ENCODE measurements at places on chromosomes 1 and 21. TPM values are rescaled to one million over a fixed set of nuclear protein-coding genes. Genes with fewer than 3 reads are reported as not detected.

DNA sequence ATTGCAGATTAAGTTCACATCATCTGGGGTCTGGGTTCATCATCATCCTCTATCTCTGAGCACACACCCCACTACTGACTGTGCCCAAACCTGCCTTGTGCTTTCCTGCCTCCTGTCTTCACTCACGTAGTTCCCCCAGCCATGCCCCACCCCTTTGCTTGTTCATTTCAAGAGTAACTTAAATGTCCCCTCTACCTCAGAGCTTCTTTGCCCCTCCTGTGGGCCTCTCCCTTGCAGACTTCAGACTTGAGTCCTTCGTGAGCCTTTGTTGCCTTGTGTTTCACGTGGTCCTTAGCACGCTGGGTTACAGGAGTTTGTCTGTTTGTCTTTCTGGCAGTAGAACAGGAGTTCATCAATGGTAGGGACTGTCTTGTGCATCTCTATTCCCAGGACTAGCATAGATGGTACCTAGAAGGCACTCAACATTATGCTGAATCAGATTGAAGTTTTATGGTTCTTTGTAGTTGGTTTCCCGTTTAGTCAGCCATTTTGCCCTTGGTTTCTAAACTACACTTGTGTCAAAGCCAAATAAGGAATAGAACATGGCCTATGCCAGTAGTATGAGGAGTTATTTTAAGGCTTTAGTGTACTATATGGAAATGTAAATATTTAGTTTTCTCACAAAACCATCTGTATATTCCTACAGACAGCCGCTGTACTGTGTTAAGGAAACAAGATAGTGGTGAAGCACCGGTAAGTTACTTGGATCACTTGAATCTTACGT, 86.2 kb downstream of the TTC3 start:
- peaks cover 13% of the 10 kb centered on the region for H3K4me1 ChIP-seq
- H3K4me3 ChIP-seq, result peak overlapping the region; percentile 0
- no peaks in the 10 kb centered on the region for H3K27me3 ChIP-seq
- peak overlapping the region; percentile 88 for H3K27ac ChIP-seq

GRCh38 chr1:85816606-85817005, 108.4 kb upstream of the ZNHIT6 start:
- no peaks in the 10 kb centered on the region for H3K27me3 ChIP-seq
- no peaks in the 10 kb centered on the region for H3K4me1 ChIP-seq
- no peak overlapping the region for H3K4me3 ChIP-seq
- DNase-seq, result no peak

- no peaks in the 10 kb centered on the region for H3K27me3 ChIP-seq
- peaks cover 71% of the 10 kb centered on the region for H3K4me1 ChIP-seq
- no peak overlapping the region for H3K27ac ChIP-seq
- peaks cover 33% of the 10 kb centered on the region for H3K36me3 ChIP-seq
- DNase-seq, result no peak
These were observed 66.7 kb downstream of the OLFML2B start for GRCh38 chr1:161956930-161957329.

GRCh38 chr1:17119773-17120480, 676 bp upstream of the PADI2 start:
- H3K27me3 ChIP-seq, result peaks cover 25% of the 10 kb centered on the region
- DNase-seq, result no peak
- no peaks in the 10 kb centered on the region for H3K36me3 ChIP-seq
- no peak overlapping the region for H3K27ac ChIP-seq

GRCh38 chr1:180402001-180402400, 100.4 kb downstream of the ACBD6 start:
- H3K36me3 ChIP-seq, result peaks cover 28% of the 10 kb centered on the region
- DNase-seq, result no peak
- no peaks in the 10 kb centered on the region for H3K27me3 ChIP-seq
- no peak overlapping the region for H3K4me3 ChIP-seq

PCBP3 gene
- 12.2 TPM for total RNA-seq

DNA sequence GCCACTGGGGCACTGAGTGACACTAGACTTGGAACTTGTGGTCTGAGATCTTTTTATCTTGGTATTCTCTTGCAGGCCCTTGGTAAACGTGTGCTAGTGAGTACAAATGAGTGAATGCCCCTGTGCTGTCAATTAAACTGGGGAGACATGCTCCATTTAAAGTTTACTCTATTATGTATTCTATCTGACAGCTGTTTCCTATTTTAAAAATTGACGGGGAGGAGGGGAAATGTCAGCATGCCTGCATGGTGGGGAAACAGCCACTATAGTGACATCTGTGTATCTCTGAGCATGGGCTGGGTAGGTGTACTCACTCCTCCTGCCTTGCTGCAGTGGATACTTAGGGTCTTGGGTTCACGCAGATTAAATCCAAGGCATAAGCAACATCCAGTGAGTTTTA, 59.0 kb upstream of the IKBKE start:
- no peak overlapping the region for H3K4me3 ChIP-seq
- DNase-seq, result no peak
- H3K4me1 ChIP-seq, result no peaks in the 10 kb centered on the region
- H3K27ac ChIP-seq, result no peak overlapping the region
- no peaks in the 10 kb centered on the region for H3K27me3 ChIP-seq

DNA sequence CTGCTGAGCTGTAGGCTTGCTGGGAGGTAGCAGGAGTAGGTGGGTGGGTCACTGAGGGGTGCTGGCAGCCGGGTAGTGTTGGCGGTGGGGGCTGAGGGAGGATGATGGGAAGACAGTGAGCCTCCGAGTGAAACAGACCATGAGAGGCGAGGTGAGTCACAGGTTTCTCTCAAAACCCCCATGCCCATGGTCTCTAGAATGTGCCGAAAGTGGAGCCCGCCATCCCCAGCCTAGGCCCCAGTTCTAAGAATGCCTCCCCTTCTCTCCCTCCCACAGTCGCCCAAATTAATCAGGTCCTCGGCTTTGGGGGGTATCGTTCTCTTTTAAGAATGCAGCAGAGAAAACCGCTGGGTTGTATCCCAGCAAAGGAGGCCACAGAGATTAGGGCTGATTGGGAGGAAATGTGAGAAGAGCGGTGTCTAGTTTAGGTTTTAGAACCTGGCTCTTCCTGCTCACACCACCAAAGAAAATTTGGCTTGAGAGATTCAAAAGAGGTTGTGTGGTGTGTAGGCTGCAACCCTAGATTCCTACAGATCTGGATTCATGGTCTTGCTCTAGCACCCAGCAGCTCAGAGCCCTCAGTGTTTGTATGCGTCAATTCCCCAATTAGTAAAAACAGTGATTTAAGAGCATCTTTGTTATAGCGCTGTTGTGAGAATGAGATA, 27.7 kb upstream of the IL19 start:
- peaks cover 60% of the 10 kb centered on the region for H3K4me1 ChIP-seq
- peak; percentile 40 for DNase-seq
- H3K27me3 ChIP-seq, result no peaks in the 10 kb centered on the region
- peaks cover 9% of the 10 kb centered on the region for H3K36me3 ChIP-seq
- no peak overlapping the region for H3K4me3 ChIP-seq
- peak overlapping the region; percentile 24 for H3K27ac ChIP-seq

OR6N1 gene
- total RNA-seq, result not detected

GRCh38 chr1:183589874-183590243, 400 bp downstream of the NCF2 start:
- H3K27me3 ChIP-seq, result no peaks in the 10 kb centered on the region
- DNase-seq, result no peak
- peaks cover 49% of the 10 kb centered on the region for H3K4me1 ChIP-seq
- H3K4me3 ChIP-seq, result peak overlapping the region; percentile 62
- peak overlapping the region; percentile 89 for H3K27ac ChIP-seq

DNA sequence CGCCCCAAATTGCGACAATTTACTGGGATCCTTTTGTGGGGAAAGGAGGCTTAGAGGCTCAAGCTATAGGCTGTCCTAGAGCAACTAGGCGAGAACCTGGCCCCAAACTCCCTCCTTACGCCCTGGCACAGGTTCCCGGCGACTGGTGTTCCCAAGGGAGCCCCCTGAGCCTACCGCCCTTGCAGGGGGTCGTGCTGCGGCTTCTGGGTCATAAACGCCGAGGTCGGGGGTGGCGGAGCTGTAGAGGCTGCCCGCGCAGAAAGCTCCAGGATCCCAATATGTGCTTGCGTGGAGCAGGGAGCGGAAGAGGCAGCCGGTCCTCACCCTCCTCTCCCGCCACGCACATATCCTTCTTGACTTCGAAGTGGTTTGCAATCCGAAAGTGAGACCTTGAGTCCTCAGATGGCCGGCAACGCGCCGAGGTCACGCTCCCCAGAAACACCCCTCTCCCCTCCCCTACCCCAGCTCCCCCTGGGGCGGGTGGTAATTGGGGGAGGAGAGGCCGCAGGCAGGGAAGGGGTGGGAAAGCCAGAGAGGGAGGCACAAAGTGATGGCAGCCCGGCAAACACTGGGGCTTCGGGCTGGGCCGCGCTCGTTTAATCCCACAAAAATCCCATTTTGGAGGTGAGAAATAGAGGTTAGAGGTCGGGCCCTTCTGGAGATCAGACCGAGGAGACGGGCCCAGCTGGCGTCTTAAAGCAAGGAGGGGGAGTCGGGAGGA, 6.2 kb downstream of the SIM2 start:
- no peak overlapping the region for H3K27ac ChIP-seq
- H3K27me3 ChIP-seq, result peaks cover 76% of the 10 kb centered on the region
- peaks cover 57% of the 10 kb centered on the region for H3K4me1 ChIP-seq

- DNase-seq, result peak; percentile 58
- H3K4me1 ChIP-seq, result peaks cover 2% of the 10 kb centered on the region
- H3K27me3 ChIP-seq, result peaks cover 39% of the 10 kb centered on the region
- no peak overlapping the region for H3K4me3 ChIP-seq
- H3K27ac ChIP-seq, result no peak overlapping the region
These were observed 375.7 kb upstream of the CAMK1G start for GRCh38 chr1:209207701-209208286.

CHRM3 gene
- total RNA-seq, result 0.21 TPM

DNA sequence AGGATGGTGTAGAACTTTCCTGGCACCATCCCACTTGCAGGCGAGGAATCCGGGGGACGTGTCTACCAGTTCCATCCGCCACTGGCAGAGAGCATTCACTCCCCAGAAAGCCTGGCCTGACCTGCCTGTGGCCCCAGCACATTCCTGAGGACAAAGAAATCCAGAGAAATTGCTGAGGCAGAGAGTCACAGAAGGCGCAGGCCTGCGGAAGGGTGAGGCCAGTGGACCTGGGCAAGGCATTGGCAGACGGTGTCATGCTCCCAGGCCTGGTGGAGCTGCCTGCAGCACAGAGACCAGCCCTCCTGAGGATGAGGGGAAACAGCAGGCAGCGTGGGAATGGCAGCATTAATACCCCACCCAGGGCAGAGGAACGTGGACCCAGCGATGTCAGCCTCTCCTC, 81.2 kb upstream of the F3 start:
- no peak overlapping the region for H3K4me3 ChIP-seq
- no peaks in the 10 kb centered on the region for H3K4me1 ChIP-seq
- H3K36me3 ChIP-seq, result no peaks in the 10 kb centered on the region
- no peak for DNase-seq
- H3K27ac ChIP-seq, result no peak overlapping the region
- H3K27me3 ChIP-seq, result no peaks in the 10 kb centered on the region

BRINP3 gene
- not detected for total RNA-seq

GRCh38 chr1:198493329-198493728, 47.2 kb downstream of the ATP6V1G3 start:
- H3K27me3 ChIP-seq, result no peaks in the 10 kb centered on the region
- no peak for DNase-seq
- no peak overlapping the region for H3K4me3 ChIP-seq
- H3K4me1 ChIP-seq, result peaks cover 12% of the 10 kb centered on the region
- no peak overlapping the region for H3K27ac ChIP-seq
- no peaks in the 10 kb centered on the region for H3K36me3 ChIP-seq

- DNase-seq, result no peak
- H3K27ac ChIP-seq, result no peak overlapping the region
- H3K4me3 ChIP-seq, result no peak overlapping the region
These were observed 69.3 kb upstream of the CASZ1 start for GRCh38 chr1:10865518-10866320.

DNA sequence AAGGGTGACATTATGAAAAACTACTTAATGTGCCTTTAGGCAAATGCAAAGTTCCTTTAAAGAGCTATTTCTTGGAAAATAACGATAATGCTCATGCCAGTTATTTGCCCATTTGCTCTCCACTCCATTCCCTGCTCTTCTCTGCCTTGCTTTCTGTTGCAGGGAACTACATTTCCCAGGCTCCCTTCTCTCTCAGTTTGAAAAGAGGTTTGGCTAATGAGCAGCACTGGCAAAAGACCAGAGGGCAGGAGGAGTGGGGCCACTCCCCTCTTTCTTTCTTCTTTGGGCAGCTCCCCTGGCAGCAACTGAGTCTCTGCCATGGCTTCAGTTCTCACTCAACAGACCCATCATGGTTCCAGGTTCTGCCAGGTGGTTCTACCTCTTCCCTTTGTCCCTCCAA, 130.5 kb downstream of the RWDD3 start:
- H3K36me3 ChIP-seq, result no peaks in the 10 kb centered on the region
- H3K4me1 ChIP-seq, result no peaks in the 10 kb centered on the region
- no peak for DNase-seq
- no peak overlapping the region for H3K27ac ChIP-seq
- H3K27me3 ChIP-seq, result peaks cover 4% of the 10 kb centered on the region
- H3K4me3 ChIP-seq, result no peak overlapping the region

DNA sequence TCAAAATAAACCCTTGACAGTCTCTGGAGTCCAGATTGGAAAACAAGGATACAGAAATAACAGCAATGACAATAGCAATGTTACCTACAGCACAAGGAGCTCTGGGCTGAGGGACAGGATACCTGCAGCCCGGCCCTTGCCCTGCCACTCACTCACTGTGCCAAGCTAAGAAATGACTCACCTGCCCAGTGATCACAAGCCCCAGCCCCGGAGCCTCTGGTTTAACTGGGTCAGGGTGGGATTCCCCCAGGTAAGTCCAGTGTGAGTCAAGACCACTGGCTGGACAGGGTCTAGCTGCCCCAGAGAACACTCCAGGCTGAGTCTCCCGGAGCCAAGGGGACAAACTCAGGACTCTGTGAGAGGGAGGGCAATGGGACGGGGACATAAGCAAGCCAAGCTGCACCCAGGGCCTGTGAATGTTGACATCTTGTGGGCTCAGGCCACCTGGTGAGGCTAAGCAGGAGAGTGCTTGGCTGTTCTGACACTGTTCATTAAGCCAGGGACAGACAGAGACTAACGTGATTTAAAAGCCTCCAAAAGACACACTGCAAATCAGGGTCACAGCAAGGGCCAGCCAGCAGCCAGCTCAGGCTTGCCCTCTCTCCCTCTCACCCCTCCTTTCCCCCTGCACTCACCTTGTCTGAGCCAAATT, 64.1 kb downstream of the MIS18A start:
- H3K27me3 ChIP-seq, result peaks cover 10% of the 10 kb centered on the region
- no peaks in the 10 kb centered on the region for H3K36me3 ChIP-seq
- H3K27ac ChIP-seq, result no peak overlapping the region
- H3K4me1 ChIP-seq, result no peaks in the 10 kb centered on the region
- H3K4me3 ChIP-seq, result no peak overlapping the region

- H3K27me3 ChIP-seq, result no peaks in the 10 kb centered on the region
- peak; percentile 61 for DNase-seq
- peaks cover 30% of the 10 kb centered on the region for H3K4me1 ChIP-seq
- H3K4me3 ChIP-seq, result no peak overlapping the region
These were observed 73.5 kb downstream of the BACH1 start for GRCh38 chr21:29372063-29372802.

OR2T29 gene
- not detected for total RNA-seq
